ENCODE measurements at places on chromosomes 2 and 18.

DNA sequence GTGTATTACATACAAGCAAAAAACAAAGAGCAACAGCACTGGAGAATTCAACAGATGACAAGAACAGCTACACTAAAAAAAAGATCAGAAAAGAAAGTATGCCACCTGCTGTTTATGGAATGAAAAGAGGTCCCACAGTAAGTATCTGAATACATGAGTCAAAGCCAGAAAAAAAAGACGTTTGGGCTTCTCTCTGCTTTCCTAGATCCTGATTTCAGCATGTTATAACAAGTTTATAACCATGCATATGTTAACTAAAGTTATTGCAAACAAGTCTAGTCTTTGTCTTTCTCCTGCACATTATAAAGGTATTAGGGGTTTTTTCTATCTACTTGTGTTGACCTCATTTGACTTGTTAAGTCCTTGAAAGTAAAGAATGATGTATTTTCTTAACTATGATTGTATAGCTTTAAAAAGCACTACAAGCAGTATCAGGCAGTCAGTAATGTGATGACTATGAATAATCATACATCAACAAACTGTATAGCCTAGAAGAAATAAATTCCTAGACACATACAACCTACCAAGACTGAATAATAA, 108.5 kb upstream of the COL5A2 start:
- peak; percentile 73 for DNase-seq

- DNase-seq = no peak
Measured at GRCh38 chr2:77862120-77862519, 339.9 kb upstream of the LRRTM4 start.

- DNase-seq = no peak
Measured at GRCh38 chr2:104402825-104403224, 451.1 kb upstream of the POU3F3 start.

GRCh38 chr2:226183550-226183949, 616.1 kb downstream of the IRS1 start:
- no peak for DNase-seq

DNA sequence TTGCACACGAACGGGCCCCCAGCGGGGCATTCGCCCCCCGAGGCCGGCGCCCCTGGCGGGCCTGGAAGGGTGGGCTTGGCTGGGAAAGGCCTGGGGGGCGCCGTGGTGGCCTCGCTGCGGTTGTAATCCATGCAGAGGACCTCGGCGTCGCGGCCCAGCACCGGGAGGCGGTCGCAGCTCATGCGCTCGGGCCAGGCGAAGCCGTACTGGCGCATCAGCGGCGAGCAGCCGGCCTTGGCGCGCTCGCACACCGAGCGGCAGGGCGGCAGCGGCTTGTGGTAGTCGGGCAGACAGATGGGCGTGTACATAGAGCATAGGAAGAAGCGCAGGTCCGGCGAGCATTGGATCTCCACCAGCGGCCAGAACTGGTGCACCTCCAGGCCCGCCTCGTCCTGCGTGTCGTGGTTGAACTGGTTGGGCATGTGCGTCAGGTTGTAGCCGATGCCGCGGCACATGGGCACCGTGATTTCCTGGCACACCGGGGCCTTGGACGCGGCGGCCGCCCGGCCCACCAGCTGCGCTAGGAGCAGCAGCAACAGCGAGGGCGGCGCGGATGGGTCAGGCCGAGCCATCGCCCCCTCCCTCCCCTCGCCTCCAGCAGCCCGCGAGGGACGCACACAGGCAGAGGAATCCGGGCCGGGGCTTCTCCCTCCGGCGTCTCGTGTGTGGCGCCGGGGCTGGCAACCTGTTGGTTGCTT, 1.4 kb downstream of the FZD5 start:
- peak; percentile 71 for DNase-seq

- DNase-seq = no peak
Measured at GRCh38 chr2:26246818-26247217, 2.1 kb downstream of the HADHB start.

GRCh38 chr2:230050136-230050535, 18.6 kb downstream of the SLC16A14 start:
- DNase-seq = no peak

DNA sequence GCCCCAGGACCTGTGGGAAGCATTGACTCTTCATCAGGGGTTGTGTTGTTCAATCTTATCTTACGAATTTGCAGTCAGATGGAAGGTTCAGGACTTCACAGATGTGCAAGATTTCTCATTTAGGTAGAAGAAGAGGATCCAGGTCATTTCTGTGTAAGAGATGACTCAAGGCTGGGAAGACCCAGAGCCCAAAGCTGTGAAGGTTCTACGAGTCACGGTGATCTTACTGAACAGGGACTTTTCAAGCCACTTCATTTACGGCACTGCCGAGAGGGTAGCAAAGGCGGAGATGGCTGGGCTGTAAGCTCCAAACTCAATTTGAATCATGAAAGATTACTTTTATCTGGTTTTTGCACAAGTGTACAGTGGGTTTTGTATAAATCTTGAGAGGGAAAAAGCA, 228.0 kb upstream of the MEX3C start:
- DNase-seq = no peak

- no peak for DNase-seq
Measured at GRCh38 chr2:75338461-75338860, 139.1 kb upstream of the TACR1 start.

- DNase-seq = no peak
Measured at GRCh38 chr18:25237571-25238267, 114.2 kb downstream of the ZNF521 start.

GRCh38 chr2:236343400-236344161, 79.4 kb upstream of the ASB18 start:
- DNase-seq = peak; percentile 92

DNA sequence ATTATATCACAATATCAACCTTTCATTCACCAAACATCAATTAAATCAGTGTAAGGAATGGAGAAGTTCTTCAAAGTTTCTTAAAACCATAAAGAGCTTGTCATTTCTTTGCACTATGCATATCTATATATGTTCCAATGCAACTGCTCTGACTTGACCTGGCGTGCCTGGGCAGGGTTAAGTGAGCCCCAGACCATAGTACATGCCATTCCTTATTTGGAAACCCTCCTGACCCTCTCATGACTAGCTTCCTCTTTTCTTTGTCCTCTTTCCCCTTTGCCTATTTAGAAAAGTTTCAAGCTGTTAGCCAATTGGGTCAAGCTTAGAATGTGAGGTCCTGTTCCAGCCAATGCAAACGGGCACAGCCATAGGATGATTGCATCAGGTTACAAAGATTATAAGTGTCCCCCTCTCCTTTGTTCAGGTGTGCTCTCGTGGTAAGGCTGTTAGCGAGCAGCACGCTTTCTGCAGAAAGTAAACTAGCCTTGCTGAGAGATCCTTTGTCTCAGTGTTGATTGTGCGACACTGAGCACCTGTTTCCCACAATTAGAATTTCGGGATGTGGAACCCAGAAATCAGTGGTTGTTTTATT, 78.2 kb upstream of the UXS1 start:
- no peak for DNase-seq

- no peak for DNase-seq
Measured at GRCh38 chr2:190221429-190221828, 98.2 kb downstream of the HIBCH start.

DNA sequence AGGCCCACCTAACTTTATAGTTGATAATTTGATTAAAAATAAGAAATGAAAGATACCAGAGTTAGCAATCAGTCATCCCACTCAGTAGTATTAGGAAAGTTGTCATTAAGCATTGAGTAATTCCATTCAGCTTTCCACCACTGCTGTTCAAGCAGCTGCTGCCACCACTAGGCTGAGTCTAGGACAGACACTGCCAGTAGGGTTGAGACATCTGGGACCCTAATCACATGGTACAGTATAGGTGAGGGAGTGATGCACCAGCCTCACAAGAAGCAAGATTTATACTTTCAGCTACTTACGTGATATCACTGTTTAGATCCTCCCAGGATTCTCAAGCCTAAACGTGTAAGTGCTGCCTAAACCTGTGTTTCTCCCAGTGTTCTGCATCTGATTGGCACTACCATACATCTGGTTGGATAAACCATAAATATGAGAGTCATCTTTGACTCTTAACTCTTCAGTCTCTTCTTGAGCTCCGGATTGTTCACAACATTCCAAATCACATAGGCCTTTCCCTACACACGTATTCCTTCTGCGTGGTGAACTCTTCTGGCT, 3.2 kb downstream of the UBXN4 start:
- DNase-seq = peak; percentile 12

GRCh38 chr2:229129738-229130371, 141.2 kb downstream of the PID1 start:
- peak; percentile 14 for DNase-seq

DNA sequence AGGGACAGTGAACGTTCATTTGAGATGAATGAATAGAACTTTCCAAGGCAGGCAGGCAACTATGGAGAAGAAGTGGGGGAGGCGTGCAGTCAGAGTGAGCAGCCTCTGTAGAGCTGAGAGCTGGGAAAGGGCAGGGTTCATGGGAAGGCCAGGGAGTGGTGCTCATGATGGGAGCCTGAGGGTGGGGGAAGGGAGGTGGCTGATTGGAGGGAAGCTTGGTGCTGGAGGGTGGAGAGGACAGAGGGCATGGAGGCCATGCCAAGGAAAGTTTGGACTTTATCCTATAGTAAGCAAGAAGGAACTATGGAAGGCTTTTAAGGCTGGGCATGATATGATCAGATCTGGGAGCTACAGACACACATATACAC, 47.6 kb upstream of the LGALSL start:
- peak; percentile 35 for DNase-seq

DNA sequence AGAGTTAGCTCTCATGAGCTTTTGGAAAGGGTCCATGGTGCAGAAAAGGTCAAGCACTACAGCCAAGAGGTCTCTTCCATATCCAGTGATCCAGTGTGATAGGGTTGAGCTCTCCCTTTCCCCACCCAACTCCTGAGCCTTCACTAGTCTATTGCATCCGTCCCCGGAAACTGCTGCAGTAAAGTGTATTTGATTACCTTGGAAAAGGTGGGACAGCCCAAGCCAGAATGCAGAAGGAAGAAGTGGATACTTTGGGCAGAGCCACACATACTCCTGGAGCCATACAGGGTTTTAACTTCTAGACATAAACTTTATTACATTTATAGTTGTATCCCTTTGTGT, 3.6 kb downstream of the PNKD start:
- DNase-seq = no peak

- DNase-seq = no peak
Measured at GRCh38 chr2:241481687-241482086, 26.7 kb downstream of the STK25 start.

- no peak for DNase-seq
Measured at GRCh38 chr2:170943041-170943440, 14.0 kb downstream of the GORASP2 start.

DNA sequence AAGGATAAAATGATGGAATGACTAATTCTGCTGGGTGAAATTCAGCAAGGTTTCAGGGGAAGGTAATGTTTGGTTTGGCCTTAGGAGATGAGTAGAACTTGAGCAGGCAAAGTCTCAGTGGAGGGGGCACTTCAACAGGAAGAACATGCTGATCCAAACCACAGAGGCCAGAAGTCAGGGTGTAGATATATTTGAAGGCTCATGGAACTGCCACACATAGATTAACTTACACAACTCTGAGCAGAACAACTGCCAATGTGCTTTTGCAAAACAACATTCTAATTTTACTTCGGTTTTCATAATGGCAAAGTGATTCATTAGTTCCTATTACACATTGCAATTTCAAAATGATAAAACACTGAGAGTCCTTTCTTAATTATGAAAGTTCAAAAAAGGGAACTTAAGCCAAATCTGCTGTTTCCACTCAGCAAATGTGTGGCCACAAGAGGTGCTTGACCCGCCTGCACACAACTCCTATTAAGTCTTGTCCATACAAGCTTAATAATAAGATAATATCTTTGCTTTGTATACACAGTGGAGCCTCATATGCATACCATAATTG, 284.8 kb downstream of the MREG start:
- DNase-seq = no peak

- peak; percentile 70 for DNase-seq
Measured at GRCh38 chr2:8488001-8488738, 193.7 kb upstream of the ID2 start.
